ENCODE measurements at places on chromosomes 2 and 18. TPM values are rescaled to one million over a fixed set of nuclear protein-coding genes. Genes with fewer than 3 reads are reported as not detected.

The TMEM247 gene
- not detected for total RNA-seq

The FBXO48 gene
- total RNA-seq = 1.4 TPM

The RABL2A gene
- total RNA-seq = 22.0 TPM

The CD28 gene
- total RNA-seq = not detected

The CCL20 gene
- total RNA-seq = 0.33 TPM

The IL1RL1 gene
- under 0.01 TPM for total RNA-seq

The C2orf72 gene
- total RNA-seq = 0.46 TPM

The UGT1A3 gene
- total RNA-seq = not detected

The BOLL gene
- not detected for total RNA-seq

The AMER3 gene
- total RNA-seq = not detected

The CELF4 gene
- total RNA-seq = not detected

The RNF125 gene
- total RNA-seq = 9.3 TPM

The TCF7L1 gene
- total RNA-seq = 2.8 TPM

The FAM124B gene
- 0.62 TPM for total RNA-seq

The TUBB8B gene
- not detected for total RNA-seq

The SCN2A gene
- total RNA-seq = 0.34 TPM

The CHST9 gene
- under 0.01 TPM for total RNA-seq

The CREG2 gene
- 0.34 TPM for total RNA-seq

The CIB4 gene
- not detected for total RNA-seq

The LYG1 gene
- total RNA-seq = 0.77 TPM

The LINC00305 gene
- not detected for total RNA-seq

The CACNB4 gene
- 0.67 TPM for total RNA-seq

The SCN1A gene
- total RNA-seq = not detected

The SLC23A3 gene
- total RNA-seq = 1.9 TPM

The PROC gene
- not detected for total RNA-seq

The CDCA7 gene
- total RNA-seq = 7.3 TPM

The FEV gene
- total RNA-seq = not detected

The TOGARAM2 gene
- total RNA-seq = under 0.01 TPM

The RBM45 gene
- total RNA-seq = 18.3 TPM

The GALNT14 gene
- total RNA-seq = 31.6 TPM

The ADRA2B gene
- total RNA-seq = under 0.01 TPM

The HOXD13 gene
- not detected for total RNA-seq

The FRZB gene
- 0.62 TPM for total RNA-seq

The KATNAL2 gene
- total RNA-seq = 3.4 TPM

The SMAD7 gene
- total RNA-seq = 5.2 TPM

The NEB gene
- total RNA-seq = 1.5 TPM

The SLC35F6 gene
- total RNA-seq = 118 TPM

The DTNA gene
- total RNA-seq = 10.7 TPM

The ANKRD53 gene
- total RNA-seq = 1.8 TPM

The OSR1 gene
- total RNA-seq = not detected

The MTCL1 gene
- 9.7 TPM for total RNA-seq

The CAPN14 gene
- total RNA-seq = 0.34 TPM

The NT5DC4 gene
- not detected for total RNA-seq

The CFAP65 gene
- under 0.01 TPM for total RNA-seq

The GAD1 gene
- 1.1 TPM for total RNA-seq

The PARD3B gene
- total RNA-seq = 7.7 TPM

The HOXD8 gene
- total RNA-seq = not detected

The CDH19 gene
- 67.1 TPM for total RNA-seq

The FTCDNL1 gene
- 5.8 TPM for total RNA-seq

The CTNNA2 gene
- total RNA-seq = 4.4 TPM
